Fibroblast of lung (primary cell): ENCODE measurements at places on chromosomes 13 and 19. TPM values are rescaled to one million over a fixed set of nuclear protein-coding genes. Genes with fewer than 3 reads are reported as not detected.
A peak's percentile ranks its signal among the peaks of the same experiment; 100 is the strongest.

ERICH6B gene
- not detected in 2 replicates for total RNA-seq

ZNF83 gene
- 47.0 and 60.6 TPM in 2 replicates for total RNA-seq

DNA sequence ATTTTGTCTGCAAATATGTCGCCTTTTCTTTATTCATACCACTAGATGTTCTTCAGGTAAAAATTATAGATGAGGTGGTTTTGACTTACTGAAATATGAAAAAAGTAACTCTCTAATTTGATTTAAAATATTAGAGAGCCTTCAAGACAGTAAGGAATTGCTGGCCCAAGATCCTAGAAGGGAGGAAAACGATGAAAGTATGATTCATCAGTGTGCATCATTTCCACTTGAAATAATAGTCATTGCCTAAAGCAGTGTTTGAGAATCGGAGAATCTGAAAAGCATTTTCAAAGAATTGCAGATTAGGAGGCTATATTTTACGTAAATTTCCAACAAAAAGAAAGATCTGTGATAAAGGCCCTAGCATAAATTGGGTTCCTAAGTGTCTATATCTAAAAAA lies 1707.9 kb upstream of the PRR20A start:
- no peak for DNase-seq
- H3K27ac ChIP-seq, result no peak overlapping the region
- H3K4me1 ChIP-seq, result no peaks in the 10 kb centered on the region
- no peaks in the 10 kb centered on the region for H3K27me3 ChIP-seq
- H3K36me3 ChIP-seq, result no peaks in the 10 kb centered on the region
- no peak overlapping the region for H3K4me3 ChIP-seq

GRCh38 chr13:97369261-97369893 lies 64.6 kb upstream of the RAP2A start:
- H3K27ac ChIP-seq, result peak overlapping the region; percentile 70
- H3K27me3 ChIP-seq, result no peaks in the 10 kb centered on the region
- H3K4me1 ChIP-seq, result peaks cover 18% of the 10 kb centered on the region
- DNase-seq, result no peak

DNA sequence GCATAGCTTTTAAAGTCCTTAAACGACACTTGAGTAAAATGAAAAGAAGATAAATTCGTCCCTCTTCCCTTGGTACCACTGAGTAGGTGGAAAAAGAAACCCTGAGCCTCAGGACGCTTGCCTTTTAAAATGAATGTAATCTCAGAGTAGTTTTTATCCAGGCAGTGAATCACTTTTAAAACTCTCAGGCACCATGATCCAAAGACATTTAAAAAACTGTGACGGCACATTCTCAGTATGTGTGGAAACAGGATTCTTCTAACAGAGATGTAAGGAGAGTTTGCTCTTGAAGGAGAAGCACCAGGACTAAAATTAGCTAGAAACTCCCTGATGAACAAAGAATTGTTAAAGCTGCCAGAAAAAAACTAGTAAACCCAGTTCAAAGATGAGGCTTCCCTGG lies 105.7 kb upstream of the SLC15A1 start:
- no peaks in the 10 kb centered on the region for H3K27me3 ChIP-seq
- DNase-seq, result no peak
- no peak overlapping the region for H3K27ac ChIP-seq
- no peak overlapping the region for H3K4me3 ChIP-seq
- no peaks in the 10 kb centered on the region for H3K4me1 ChIP-seq
- H3K36me3 ChIP-seq, result no peaks in the 10 kb centered on the region

- no peaks in the 10 kb centered on the region for H3K36me3 ChIP-seq
- no peak overlapping the region for H3K4me3 ChIP-seq
These were observed 17.2 kb upstream of the MCF2L start for GRCh38 chr13:112951674-112952371.
